ENCODE measurements at places on chromosomes 11 and 22.

DNA sequence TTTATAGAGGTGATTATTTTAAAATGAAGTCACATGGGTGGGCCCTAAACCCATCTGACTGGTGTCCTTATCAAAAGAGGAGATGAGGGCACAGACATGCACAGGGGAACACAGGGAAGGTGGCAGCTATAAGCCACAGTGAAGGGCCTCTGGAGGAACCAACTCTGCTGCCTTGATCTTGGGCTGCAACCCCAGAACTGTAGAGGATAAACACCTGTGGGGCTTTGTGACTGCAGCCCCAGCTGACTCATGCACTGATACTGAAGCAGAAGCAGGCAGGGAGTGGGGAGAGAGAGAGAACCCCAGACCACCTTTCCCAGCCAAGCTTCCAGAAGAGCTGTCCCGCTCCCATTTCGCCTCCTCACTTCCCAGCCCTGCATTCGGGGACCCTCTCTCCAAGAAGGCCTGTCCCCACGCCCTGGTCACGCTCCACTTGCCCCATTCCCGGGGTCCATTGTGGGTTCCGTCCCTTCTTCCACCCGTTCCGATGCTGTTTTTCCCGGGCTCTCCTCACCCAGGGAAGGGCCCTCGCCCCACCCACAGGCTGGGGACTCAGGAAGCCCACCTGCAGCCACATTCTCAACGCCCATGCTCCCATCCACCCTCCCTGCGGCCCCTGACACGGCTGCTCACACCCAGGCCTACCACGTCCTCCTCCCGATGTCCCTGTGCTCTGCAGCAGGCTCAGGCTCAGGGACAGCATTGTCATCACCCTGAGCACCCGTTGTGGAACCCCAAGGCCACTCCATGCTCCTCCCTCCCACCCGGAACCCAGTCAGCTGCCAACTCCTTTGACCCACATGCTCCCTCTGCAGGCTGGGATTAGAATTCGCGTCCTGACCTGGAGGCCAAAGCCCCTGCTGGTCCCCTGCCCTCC lies 90.8 kb upstream of the SHANK2 start:
- DNase-seq, result peak; percentile 23

- DNase-seq, result no peak
These were observed 170.9 kb downstream of the MIAT start for GRCh38 chr22:26828311-26828710.

- DNase-seq, result no peak
These were observed 3.7 kb upstream of the HSPA8 start for GRCh38 chr11:123065621-123066020.

- no peak for DNase-seq
These were observed 88.2 kb upstream of the DDI1 start for GRCh38 chr11:103948187-103948763.

GRCh38 chr11:44785856-44786607 lies 59.3 kb downstream of the TSPAN18 start:
- no peak for DNase-seq

DNA sequence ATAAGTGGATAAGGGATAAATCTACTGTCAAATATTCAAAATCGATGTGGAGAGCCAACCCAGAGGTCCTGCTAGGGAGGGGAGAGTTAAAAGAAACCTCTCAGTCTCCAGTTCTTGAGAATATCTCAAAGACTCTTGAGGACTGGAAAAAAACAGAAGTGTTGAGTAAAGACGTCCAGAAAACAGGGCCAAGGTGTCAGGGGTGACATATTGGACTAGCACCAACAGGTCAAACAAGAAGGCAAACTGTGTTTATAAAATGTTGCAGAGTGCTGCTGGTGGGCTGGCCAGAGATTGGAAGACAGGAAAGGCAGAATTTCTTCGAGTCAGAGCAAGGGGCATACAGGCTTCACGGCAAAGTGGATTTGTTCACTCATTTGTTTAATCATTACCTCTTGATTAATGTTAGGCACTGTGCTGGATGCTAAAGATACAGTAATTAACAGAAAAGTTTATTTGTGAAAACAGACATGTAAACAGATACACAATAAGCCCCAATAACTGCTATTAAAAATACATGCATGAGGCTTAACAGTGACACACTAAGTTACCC lies 33.7 kb upstream of the SMPD1 start:
- DNase-seq, result no peak

GRCh38 chr11:32531528-32531927 lies 52.1 kb upstream of the EIF3M start:
- DNase-seq, result no peak

- DNase-seq, result no peak
These were observed 257.7 kb upstream of the CCDC90B start for GRCh38 chr11:83543706-83544439.

GRCh38 chr11:96256215-96257011 lies 86.6 kb downstream of the MAML2 start:
- no peak for DNase-seq

GRCh38 chr11:28615542-28615941 lies 507.4 kb downstream of the METTL15 start:
- no peak for DNase-seq

GRCh38 chr11:18527512-18527911 lies 770 bp upstream of the TSG101 start:
- no peak for DNase-seq

- no peak for DNase-seq
These were observed 445 bp downstream of the SYTL2 start for GRCh38 chr11:85810521-85810870.

- no peak for DNase-seq
These were observed 4.4 kb downstream of the CALCA start for GRCh38 chr11:14967581-14968243.

- peak; percentile 13 for DNase-seq
These were observed 2084.3 kb downstream of the LRRC4C start for GRCh38 chr11:39374963-39375698.

- no peak for DNase-seq
These were observed 74.0 kb upstream of the TCF20 start for GRCh38 chr22:42344361-42344905.

DNA sequence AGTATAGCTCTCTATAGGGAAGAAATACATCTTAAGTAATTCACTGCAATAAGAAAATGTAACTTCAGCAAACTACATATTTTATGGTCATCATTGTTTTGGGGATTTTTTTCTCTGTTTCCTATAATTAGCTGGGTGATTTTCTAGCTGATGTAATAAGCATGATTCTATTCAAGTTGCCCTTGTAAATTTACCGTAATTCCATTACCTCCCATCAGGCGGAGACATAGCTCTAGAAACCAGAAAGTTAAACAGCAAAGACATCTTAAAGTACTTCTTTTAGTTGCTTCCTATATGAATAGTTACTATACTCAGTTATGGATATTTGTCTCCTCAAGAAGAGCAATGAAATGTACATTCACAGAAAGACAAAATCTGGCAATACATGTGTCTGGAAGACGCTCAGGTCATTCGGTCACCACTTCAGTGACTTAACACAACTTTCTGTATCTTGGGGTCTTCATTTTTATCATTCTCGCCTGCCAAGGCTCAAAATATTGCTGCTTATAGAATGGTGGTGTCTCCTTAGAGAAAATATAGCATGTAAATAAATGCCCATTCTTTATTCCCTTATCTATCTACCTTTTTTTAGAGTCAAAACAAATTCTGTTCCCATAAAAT lies 239.9 kb upstream of the ZC3H12C start:
- peak; percentile 47 for DNase-seq

GRCh38 chr11:103332409-103332808 lies 223.2 kb downstream of the DYNC2H1 start:
- no peak for DNase-seq

- no peak for DNase-seq
These were observed 11.8 kb downstream of the RNF215 start for GRCh38 chr22:30375312-30375849.

DNA sequence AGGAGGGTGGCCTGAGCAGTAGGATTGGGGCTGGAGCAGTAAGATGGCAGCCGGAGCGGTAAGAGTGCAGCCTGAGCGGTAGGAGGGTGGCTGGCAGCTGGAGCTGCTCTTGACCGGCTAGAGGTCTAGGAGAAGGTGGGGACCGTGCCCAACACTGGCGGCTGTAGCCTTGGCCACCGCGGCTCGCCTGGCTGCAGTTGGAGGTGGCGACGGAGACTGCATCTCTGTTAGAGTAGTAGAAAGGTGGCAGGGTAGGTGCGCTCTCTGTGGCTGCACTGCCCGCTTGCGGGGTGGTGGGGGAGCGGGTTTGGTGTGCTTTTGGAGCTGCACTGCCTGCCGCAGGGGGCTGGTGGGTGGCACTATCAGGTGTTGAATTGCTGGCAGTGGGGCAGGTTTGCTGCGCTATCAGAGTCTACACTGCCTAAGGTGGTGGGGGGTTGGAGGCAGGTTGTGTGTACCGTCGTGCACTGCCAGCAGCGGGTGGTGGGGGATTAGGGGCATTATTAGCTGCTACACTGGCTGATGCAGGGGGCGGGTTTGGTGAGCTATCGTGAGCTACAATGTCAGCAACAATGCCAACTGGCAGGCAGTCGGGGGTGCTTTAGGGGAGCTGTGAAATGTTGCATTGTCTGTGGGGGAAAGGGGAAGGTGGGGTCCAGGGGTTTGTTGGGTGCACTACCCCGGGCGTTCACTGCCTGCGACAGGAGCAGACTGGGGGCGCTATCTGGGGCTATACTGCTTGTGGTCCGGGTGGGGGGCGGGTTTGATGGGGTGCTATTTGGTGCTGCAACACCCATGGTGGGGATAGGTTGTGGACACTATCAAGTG lies 4461.3 kb upstream of the OR11H1 start:
- DNase-seq, result no peak

- DNase-seq, result peak; percentile 72
These were observed 5.3 kb upstream of the LRRN4CL start for GRCh38 chr11:62694455-62695167.

DNA sequence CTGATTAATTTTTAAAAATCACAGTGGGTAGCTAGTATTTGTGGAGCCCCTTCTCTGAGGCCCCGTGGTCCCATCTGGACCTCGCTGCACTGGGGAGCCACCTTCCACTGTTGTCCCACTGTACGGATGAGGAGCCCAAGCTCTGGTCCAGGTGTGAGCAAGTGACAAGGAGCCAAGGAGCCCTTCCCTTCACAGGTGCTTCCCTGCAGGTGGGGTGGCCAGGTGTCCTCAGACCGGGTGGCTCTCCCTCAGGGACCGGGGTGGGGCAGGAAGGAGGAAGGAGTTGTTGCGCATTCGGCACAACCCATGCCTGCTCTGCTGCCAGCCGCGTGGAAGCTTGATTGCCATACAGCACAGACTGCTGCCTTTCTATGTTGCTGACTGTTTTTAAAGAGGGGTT lies 10.4 kb upstream of the SEPTIN5 start:
- no peak for DNase-seq

- no peak for DNase-seq
These were observed 921.9 kb upstream of the TENM4 start for GRCh38 chr11:80362563-80363340.

DNA sequence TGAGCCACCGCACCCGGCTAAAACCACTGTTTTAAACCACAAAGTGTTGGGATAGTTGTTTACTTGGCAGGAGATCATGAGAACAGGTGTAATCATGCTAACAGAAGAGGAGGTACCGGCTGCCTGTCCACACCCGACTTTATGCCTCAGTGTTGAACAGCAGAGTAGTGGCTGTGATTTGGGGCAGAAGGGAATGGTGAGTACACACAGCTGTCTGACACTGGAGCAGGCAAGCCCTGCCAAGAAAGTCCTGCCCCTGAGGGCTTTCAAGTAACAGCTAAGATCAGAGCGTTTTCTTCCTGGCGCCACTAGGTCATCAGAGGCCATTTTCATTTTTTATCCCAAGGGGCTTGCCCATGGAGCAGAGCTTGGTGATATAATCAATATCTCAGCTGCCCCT lies 8.1 kb downstream of the CDKN1C start:
- no peak for DNase-seq
